Epithelial cell of proximal tubule (primary cell): ENCODE measurements at places on chromosomes 3 and 15. TPM values are rescaled to one million over a fixed set of nuclear protein-coding genes. Genes with fewer than 3 reads are reported as not detected.

GRCh38 chr3:169895072-169895471 is 16.3 kb upstream of the SAMD7 start:
- DNase-seq: no peak

GRCh38 chr15:78448441-78449219 is 10.6 kb downstream of the IREB2 start:
- DNase-seq: no peak

- no peak for DNase-seq
Observed at GRCh38 chr3:144178607-144179006, 207.0 kb downstream of the DIPK2A start.

DNA sequence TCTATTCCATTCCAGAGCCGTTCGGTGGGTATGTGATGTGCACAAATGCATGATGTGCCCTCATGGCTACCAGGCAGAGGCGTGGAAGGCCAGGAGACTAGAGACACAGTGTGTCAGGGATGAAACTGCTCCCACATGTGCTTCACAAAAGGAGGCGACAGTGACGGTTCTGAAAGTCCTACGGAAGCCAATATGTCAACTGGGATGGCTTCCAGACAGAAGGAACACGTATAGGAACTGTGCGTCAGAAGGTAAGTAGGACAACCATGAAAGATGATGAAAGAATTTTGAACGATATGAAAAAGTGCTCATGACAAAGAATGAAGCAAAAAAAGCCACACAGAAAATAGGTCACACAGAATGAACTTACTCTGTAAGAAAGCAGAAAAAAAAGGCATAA is 34.1 kb downstream of the GLB1 start:
- no peak for DNase-seq

DNA sequence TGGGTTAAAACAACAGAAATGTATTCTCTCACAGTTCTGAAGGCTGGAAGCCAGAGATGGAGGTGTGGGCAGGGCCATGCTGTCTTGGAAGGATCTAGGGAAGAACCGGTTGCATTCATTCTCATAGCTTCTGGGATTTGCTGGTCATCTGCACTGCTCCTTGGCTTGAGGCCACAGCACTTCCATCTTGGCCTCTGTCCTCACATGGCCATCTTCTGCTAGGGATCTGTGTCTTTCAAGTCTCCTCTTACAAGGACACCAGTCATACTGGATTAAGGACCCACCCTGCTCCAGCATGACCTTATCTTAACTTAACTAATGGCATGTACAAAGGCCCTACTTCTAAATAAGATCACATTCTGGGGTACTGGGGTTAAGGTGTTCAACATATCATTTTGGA is 47.7 kb downstream of the RPLP1 start:
- no peak for DNase-seq

- no peak for DNase-seq
Observed at GRCh38 chr3:18770800-18771199, 345.7 kb upstream of the SATB1 start.

DNA sequence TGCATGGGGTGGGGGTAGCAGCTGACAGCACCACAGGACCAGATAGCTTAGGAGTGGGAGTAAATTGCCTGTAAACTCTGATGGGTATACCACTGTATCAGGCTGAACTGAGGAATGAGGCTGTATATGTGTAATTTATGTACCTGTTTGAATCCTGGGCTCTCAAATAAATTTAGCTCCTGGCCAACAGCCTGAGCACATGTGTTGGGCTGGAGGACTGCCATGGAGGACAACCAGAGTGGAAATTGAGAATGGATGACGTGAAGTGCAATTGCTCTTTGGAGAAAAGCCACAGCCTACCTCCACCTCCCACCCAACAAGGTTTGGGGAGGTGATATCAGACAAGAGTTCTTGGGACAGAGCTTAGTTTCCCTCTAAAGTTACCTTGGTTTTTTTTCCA is 328.6 kb upstream of the PROK2 start:
- DNase-seq: no peak

DNA sequence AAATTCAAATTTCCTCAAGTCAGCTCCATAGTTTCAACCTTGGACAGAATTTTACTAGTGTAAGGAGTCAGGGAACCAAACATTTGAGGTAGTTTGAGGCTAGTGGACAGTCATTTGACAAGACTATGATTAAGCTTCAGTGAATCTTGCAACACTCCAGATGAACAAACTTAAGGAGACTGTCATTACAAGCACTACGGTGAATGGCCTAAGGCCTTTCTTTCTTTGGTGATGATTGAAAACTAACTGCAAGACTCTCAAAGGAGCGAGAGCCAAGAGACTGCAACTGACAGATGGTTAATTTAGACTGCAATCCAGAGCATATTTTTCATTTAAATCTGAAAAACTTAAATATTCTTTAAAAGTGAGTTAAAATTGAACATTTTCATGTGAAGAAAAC is 272.3 kb upstream of the NECTIN3 start:
- no peak for DNase-seq

DNA sequence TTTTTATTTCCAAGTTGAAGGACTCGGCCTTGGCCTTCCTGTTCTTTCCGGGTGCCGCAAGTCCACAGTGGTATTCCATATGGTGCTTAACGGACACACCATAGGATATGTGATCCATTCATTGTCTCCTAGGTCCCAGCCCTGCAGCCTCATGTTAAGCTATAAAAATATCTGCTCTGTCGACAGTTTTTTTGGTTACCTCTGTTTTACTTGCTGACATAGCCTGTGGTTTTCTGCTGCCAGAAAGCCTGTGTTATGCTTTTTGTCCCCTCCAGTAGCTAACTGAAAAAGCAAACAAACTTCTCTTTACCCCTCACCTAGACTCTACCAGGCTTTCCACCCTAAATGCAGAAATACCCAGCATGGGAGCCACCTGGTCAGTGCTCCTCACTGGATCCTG is 5.3 kb downstream of the INAFM2 start:
- DNase-seq: no peak

- peak; percentile 53 for DNase-seq
Observed at GRCh38 chr3:41117398-41117870, 81.9 kb upstream of the CTNNB1 start.

- no peak for DNase-seq
Observed at GRCh38 chr3:195181741-195182469, 89.1 kb downstream of the XXYLT1 start.

- no peak for DNase-seq
Observed at GRCh38 chr3:176650478-176650877, 546.8 kb downstream of the TBL1XR1 start.

GRCh38 chr3:170211668-170212067 is 10.6 kb upstream of the PRKCI start:
- no peak for DNase-seq

DNA sequence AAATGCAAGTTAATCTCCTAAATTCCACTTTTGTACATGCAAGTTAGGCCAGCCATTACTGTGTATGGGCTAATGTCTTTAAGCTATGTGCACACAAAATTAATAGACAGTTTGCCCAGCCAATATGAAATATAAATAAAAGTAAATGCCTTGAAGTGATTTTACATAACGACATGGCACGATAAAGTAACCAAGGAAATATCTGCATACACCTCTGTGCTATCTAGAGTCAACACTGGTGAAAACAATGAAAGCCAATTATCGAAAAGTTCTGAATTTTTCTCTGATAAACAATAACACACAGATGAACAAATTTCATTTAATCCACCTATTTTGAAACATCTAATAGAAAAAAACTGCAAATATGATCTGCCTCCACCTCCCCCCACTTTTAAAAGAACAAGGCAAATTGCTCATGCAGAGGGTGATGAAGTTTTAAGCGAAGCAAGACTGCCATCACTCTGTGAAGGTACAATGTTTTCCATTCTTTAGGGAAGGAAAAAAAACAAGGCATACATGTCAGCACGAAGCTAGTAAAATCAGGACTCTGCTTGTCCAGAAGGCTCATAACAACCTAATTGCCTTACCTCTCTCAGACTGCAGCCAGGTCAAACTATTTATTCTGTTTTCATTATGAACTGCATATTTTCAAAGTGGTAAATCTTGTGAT is 317.7 kb downstream of the MECOM start:
- no peak for DNase-seq

DNA sequence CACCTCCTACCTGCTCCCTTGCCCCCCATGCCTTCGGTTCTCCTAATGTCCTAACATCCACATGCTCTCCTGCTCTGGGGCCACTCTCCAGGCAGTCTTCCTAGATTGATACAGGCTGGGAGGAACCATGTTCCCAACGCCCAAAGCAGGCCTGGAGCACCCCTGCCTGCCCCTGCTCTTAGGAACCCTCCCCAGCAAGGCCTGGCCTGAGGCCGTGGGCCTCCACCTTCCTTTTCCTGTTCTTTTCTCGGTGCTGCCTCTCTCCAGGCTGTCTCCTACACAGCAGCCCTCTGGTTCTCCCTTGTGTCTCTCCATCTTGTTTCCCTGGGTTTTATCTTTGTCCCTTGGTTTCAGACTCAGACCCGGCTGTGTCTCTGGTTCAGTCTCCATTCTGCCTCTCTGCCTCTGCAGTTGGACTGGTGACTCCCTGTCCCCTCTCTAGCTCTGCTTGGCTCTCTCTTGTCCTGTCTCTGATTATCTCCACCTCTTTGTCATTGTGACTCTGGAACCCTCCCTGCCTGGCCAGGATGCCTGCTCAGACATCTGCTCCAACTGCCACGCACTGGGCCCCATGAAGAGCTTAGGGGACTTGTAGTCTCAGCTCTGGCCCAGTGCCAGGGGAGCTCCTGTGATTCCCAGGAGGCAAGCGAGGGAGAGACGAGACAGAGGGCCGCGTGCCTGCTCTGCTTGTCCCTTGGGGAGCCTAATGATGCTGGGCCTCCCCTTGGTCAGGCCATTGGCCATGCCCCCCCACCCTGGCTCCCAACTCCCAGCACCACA is 26.0 kb upstream of the RPL29 start:
- DNase-seq: no peak

- DNase-seq: no peak
Observed at GRCh38 chr3:8283193-8283592, 218.4 kb upstream of the LMCD1 start.

- peak; percentile 35 for DNase-seq
Observed at GRCh38 chr3:186532598-186533072, 11.5 kb downstream of the CRYGS start.

DNA sequence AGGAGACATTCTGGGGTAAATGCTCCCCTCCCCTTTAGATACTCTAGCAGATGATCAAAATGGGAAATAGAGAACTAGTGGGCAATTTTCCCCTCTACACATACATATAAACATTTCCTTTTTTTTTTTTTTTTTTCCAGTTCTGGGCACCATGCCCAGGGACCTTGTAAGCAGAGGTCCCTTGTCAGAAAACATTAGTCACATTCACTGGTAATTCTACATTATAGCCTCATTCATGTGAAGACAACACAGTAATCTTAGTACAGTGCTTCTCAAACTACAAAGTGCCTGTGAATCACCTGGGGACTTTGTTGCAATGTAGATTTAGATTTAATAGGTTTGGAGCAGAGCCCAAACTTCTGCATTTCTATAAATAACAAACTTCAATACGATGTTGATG is 60.1 kb upstream of the ACTC1 start:
- DNase-seq: peak; percentile 52

DNA sequence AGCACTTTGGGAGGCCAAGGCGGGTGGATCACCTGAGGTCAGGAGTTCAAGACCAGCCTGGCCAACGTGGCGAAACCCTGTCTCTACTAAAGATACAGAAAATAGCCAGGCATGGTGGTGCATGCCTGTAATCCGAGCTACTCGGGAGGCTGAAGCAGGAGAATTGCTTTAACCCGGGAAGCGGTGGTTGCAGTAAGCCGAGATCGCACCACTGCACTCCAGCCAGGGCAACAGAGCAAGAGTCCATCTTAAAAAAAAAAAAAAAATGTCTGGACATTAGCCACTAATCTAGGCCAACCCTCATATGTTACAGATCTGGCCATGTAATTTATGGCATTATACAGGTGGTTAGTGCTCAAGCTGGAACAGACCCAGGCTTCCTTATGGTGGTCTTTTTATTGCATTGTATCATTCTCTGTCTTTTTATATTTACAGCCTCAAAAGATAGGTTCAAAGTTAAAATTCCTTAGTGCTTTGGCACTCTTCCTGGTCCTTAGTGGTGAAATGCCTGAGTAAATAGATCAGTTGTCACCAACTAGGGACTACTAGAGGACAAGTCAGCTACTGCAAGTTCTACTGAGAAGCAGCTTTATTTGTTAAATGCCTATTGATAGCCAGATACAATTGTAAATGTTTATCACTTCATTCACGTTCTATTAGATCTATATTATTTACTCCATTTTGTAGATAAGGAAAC is 16.0 kb downstream of the STARD9 start:
- peak; percentile 36 for DNase-seq

DNA sequence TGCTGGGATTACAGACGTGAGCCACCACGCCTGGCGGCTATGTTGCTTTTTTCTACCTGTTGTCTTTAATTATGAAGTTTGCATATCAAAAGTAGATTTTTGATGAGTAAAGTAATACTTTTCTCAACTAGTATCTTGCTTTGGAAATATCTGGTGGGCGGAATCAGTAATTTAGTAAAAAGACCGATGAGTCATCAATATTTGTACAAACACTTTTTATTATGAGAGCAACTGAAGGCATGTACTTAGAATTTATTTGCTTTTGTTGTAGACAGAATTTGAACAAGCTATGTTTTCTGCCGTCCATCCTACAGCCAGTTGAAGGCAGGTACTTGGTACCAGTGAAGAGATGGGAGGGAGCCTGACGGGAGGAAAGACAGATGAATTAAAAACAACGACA is 164.7 kb downstream of the ADAMTSL3 start:
- DNase-seq: no peak

DNA sequence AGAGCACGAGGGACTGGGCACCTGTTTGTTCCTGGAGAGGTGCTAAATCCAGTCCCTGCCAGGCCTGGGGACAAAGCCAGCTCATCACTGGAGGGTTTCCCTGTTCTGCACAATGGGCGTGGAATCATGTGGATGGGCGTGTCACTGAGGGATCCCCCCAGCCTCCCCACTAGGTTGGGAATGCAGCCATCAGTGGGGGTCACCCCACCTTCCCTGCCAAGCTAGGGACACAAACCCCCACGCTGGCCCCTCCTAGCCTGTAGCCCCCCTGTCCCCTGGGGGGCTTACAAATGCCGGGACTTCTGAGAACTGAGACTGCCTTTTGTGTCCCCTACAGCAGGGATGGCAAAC is 61.9 kb downstream of the NSMCE3 start:
- DNase-seq: no peak

- no peak for DNase-seq
Observed at GRCh38 chr15:89586651-89587050, 11.4 kb downstream of the TICRR start.

FBN1 gene
- 25.8 and 75.2 TPM in 2 replicates for total RNA-seq

GATM gene
- 4.7 and 9.9 TPM in 2 replicates for total RNA-seq

TIGIT gene
- not detected in 2 replicates for total RNA-seq

CYP19A1 gene
- total RNA-seq: not detected in 2 replicates

RNU6-1 gene
- not detected in 2 replicates for total RNA-seq

LRTM1 gene
- not detected in 2 replicates for total RNA-seq

PHLDB2 gene
- total RNA-seq: 36.9 and 37.5 TPM in 2 replicates

ATP1B3 gene
- 66.5 and 70.0 TPM in 2 replicates for total RNA-seq
